Stimulated activated CD8-positive, alpha-beta memory T cell treated with anti-CD3 and anti-CD28 coated beads, Interleukin-4, amount 100 ng/mL, for 4 hours (primary cell): ENCODE measurements at places on chromosomes 2 and 18.

DNA sequence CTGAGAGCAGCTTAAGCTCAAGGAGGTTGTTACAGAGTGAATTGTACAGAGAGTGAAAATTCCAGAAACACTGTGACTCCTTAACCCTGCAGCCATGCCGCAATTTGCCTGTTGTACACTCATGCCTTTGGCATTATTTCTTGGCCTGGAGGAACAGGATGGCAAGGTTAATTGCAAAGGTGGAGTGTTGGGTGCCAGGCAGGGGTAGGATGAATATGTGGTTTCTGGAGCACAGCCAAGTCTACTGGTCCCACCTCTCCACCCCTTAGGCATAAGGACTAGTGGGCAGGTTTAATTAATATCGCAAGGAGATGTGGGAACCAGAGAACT, 250.2 kb downstream of the LRRTM1 start:
- DNase-seq, result no peak

GRCh38 chr2:119837350-119837749, 77.6 kb downstream of the PTPN4 start:
- no peak for DNase-seq

DNA sequence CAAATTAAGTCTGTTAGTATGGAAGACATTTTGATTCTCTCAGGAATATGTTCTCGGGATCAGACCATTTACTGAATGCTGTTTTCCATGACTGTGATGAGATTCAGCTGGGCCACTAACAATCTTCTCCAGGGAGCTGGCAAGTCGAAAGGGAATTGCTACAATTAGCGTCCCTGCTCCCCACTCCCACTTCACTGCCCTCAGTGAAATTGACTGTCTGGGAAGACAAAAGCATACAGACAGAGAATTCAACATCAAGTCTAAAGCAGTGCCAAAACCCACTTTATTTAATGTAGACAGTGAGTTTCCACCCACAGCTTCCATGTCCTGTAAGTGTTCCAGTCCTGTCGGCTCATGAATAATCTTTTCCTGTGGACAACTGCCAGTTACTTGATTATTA, 34.0 kb upstream of the COL3A1 start:
- no peak for DNase-seq

- no peak for DNase-seq
Observed at GRCh38 chr18:58558471-58558870, 70.4 kb downstream of the ALPK2 start.

- DNase-seq, result no peak
Observed at GRCh38 chr2:35428548-35428947, 927.0 kb upstream of the CRIM1 start.

DNA sequence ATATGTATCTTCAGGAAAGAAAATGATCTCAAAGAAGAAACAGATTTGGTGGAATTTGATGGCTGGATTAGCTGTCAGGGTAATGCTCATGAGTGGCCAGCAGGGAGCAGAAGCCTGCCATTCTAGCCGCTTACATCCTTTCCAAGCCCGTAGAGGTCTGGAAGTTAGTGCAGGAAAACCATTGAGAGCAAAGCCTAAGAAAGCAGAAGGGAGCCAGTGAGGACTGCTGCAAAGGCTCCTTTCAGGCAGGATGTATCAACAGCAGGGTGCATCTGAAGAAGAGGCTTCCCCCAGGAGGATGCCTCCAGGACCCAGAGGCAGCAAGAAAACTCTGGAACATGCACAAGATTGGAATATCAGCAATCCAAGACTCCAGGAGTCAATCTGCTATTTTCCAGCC, 22.9 kb upstream of the LBH start:
- no peak for DNase-seq

DNA sequence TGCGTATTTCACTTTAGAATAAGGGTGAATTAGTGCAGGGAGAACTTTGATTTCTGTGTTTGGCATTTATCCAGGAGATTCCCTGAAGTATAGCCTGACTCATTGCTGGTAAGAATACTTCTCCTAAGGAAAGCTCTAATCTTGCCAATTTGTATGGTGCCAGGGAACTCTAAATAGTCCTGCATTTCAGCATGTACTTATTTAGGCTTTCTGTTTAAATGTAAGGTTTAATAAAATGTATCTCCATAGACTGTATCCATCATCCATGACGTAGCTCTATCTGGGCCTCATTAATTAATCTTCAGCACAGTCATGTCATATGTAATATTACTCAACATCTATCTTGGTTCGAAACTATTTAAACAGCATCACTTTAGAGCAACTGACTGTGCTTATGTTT, 127.7 kb downstream of the DOK6 start:
- DNase-seq, result no peak

- DNase-seq, result no peak
Observed at GRCh38 chr2:173175222-173175621, 99.6 kb downstream of the MAP3K20 start.

- DNase-seq, result no peak
Observed at GRCh38 chr2:2328848-2329247, 2.2 kb downstream of the MYT1L start.

DNA sequence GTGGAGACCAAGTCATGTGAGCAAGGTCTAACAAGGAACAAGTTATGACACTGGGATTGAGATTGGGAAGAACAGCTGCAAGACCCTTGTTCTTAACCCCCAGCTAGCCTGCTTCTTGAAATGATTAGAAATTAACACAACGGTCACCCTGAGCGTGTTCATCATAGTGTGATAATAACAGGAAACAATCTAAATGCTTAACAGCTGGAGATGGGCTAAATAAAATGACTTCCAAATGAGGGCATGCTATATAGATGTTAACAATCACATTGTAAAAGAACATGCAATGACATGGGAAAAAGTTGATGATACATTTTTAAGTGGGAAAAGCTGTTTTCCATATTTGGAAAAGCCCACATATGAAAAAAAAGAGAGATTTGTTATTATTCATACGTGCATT, 47.6 kb downstream of the RPL37A start:
- no peak for DNase-seq

DNA sequence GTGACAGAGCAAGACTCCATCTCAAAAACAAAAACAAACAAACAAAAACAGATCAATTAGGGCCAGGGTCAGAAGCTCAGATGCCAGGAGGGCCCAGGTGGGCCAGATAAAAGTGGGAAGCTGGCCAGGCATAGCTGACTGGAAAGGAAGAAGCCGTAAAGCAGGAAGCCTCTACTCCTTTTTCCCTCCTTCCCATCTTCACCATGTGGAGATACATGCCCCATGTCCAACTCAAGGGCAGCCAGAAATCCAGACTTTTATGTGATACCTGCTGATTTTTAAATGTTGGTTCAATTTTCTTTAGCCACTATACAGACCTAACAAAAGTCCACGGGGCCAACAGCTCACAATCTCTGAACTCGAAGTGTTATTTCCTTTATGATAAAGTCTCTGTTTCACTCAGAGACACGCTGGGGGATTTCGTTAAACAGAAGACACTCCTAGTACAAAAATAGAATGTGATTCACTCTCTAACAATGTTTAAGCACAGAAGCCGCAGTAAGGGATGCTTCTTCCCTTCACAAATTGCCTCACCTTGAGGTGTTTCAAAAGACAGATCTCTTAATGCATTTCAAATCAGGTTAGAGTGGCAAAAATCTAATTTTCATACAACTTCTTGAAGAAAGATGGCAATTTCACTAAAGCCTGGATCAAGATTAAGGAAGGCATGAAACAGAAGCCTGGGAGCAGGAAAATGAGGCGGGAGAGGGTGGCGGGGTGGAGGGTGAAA, 14.0 kb downstream of the TMEM247 start:
- no peak for DNase-seq

DNA sequence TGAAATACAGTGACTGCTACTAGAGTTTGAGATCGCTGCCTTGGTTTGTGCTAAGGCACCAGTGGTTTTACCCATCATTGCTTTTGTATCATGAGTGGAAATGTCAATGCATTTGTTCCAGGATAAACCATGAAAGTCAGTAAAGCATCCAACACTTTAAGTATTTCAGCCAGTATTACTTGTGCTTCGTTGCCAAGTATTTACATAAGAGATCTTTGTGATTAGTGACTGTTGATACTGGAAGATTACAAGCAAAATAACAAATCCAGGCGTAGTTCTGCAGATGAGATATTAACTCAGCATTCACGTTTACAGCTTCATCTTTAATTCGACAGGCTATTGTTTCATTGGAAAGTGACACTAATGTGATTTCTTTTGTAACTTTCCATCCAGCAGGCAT, 90.3 kb upstream of the B3GNT7 start:
- no peak for DNase-seq

DNA sequence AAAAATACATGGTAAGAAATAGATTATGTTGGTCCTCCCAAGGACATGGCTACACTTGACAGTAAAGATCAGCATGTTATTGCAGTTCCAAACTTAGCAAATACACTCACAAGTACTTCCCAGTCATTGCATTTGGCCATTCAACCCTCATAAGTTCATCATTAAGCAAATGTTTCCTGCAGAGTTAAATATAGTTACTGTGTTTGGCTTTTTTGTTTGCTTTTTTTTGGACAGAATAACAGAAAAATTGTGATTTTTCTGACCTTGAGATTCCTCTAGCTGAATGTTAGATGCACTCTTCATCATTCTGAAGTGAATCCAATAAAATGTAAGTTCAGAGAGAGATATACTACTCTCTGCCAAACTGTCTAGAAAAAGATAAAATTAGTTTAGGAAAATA, 295.3 kb downstream of the GPD2 start:
- DNase-seq, result no peak

DNA sequence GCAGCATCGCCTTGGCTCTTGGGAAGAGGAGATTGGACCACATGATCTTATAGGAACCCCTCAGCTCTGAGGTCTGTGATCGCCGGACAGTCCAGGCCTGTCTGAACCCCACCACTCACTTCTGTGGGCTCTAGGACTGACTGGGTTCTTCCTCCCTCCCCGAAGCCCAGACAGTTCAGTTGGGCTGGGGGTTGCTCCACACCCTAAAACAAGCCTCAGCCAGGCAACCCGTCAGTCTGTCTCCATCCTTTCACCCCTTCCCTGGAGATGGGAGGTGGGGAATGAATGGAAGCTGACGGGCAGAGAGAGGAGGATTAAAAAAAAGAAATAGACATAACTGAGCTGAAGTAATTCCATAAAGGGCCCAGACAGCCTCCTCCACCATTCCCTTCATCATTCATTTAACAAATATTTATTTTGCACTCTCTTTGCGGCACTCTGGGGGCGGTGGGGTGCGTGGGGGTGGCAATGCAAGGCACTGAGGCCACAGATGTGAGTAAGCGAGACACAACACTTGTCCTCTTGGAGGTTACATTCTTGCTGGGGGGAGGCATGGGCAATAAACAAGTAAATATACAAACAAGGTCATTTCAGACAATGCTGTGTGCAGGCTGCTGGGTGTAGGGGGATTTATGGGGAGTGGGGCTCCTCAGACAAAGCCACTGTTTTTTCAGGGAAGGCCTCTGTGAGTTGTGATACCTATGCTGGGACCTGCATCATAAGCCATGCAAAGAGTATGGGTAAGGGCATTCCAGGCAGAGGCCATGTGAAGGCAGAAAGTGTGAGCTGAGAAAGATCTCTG, 12.9 kb downstream of the WNT10A start:
- no peak for DNase-seq

- DNase-seq, result no peak
Observed at GRCh38 chr18:75854174-75854573, 426.7 kb upstream of the SMIM21 start.

- DNase-seq, result no peak
Observed at GRCh38 chr2:133444465-133444864, 123.8 kb downstream of the NCKAP5 start.

GRCh38 chr2:9703701-9704221, 73.0 kb upstream of the YWHAQ start:
- no peak for DNase-seq

- DNase-seq, result no peak
Observed at GRCh38 chr2:18795906-18796305, 206.5 kb upstream of the NT5C1B start.

GRCh38 chr18:33803636-33804035, 225.6 kb downstream of the ASXL3 start:
- no peak for DNase-seq

- DNase-seq, result no peak
Observed at GRCh38 chr2:212539072-212539880, 674 bp upstream of the ERBB4 start.

DNA sequence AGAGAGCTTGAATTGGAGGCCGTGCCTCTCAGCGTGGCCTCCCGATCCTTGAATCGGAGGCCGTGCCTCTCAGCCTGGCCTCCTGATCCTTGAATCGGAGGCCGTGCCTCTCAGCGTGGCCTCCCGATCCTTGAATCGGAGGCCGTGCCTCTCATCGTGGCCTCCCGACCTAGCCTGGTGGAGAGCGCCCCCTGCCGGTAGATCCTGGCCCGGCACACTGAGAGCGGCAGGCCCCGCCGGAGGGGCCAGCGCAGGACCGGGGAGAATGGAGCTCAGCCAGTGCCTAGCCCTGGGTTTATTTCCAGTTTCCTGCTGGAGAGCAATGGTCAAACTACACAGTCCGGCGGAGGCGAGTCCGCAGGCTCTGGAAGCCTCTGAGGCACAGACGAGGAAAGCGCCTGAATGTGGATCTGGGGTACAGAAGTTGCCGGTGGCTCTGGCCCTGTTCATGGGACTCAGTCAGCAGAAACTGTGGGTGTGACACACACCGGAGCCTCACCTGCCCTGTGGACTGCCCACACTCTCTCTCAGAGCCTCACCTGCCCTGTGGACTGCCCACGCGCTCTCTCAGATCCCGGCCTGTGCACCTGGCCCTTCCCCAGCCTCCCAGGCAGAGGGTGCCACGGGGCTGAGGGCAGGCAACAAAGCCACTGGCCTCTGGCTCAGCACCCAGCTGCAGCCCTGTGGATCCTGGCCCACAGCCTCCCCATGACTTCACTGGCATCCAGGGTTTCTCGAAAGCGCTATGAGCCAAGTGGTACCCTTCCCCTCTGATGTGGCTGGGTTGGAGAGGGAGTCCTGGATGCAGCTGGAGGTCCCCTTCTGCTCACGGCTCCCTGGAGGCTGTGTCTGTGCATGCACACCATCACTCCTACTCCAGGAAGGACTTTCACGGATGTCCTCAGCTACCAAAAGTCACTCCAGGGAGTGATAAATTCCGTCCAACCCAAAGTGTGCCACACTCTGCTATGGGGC, 1.5 kb downstream of the IL36B start:
- no peak for DNase-seq

DNA sequence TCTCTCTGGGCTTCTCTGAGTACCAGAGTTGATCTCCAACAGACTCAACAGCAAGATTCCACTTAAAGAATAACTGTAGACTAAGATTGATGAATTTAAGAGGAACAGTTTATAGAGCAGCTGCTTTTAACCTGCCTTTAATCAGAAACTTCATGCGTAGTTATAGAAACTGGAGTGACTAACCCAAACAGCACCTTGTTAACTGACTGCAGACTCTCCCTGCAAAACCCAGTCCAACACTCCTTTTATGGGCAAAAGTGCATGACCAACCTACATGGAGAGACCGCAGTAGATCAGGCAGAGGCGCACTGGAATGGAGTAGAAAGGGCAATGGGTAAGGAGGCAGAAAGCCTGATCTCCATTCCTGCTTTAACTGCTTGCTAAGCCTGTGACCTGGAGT, 110.6 kb downstream of the NRP2 start:
- DNase-seq, result no peak

DNA sequence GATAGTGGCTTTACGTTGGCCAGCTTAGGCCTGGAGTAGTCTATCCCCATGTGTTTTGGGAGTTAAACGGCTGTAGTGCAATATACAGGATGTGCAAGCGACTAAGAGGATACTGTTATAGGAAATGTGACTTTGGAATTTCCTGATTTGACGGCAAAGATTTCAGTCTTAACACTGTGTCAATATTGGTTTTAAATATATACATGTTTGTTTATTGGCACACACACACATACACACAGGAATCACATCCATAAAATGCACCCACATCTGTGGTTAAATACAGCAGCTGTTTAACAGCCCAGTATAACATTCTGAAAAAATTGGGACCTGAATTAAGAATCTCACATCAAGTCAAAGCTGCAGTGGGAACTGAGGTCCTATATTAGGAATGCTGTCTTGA, 347.1 kb downstream of the TXNL1 start:
- no peak for DNase-seq
